HT1080 (cell line): ENCODE measurements at places on chromosomes 2 and 18. TPM values are rescaled to one million over a fixed set of nuclear protein-coding genes. Genes with fewer than 3 reads are reported as not detected.

- DNase-seq, result no peak
Measured at GRCh38 chr2:50727636-50728339, 304.1 kb downstream of the NRXN1 start.

GRCh38 chr2:121897335-121897970 lies 142.0 kb downstream of the TSN start:
- peak; percentile 72 for DNase-seq

DNA sequence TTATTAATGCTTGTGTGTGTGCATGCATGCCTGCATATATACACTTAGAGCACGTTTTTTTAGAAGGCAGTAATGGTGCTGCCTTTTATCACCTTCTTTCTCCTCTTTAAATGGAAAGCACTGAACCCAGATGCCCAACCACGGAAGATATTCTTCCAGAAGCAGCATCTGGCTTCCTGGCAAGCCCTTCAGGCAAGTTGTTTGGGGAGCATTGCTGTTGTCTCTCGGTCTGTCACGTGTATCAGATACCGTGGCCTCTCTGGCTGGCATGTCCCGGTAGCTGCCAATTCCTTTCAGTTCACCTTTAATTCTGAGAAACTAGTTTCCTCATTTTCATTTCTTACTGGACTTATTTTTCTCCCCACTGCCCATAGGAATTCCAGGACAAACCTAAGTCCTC lies 587.8 kb downstream of the ARHGAP15 start:
- no peak for DNase-seq

- DNase-seq, result no peak
Measured at GRCh38 chr2:72583376-72583775, 242.5 kb downstream of the EXOC6B start.

DNA sequence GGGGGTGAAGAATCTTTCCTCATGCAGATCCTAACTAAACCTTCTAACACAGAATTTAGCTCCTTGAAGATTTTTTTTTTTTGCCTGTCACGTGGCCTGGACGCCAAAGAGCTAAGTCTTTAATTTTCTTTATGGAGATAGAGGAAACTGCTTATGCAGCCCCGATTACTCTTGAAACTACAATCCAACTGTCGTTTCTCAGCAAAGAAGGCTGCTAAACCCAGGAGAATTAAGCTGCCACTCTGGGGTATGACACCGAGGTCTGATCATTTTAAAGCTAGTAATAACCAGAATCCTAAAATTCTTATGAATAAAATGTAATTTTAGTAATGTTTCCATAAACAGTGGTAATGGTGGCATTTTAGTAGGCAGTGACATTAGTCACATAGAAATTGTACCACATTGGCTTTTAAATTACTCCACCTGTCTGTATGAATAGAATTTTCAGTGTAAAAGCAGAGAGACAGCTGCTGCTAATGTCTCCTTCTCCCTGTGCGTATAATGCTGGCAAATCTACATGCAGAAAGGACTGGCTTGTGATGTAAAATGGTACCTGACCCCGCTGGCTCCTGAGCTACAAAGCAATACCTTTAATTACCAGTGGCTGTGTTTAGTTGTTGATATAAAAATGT lies 86.5 kb downstream of the MEIS1 start:
- no peak for DNase-seq

DNA sequence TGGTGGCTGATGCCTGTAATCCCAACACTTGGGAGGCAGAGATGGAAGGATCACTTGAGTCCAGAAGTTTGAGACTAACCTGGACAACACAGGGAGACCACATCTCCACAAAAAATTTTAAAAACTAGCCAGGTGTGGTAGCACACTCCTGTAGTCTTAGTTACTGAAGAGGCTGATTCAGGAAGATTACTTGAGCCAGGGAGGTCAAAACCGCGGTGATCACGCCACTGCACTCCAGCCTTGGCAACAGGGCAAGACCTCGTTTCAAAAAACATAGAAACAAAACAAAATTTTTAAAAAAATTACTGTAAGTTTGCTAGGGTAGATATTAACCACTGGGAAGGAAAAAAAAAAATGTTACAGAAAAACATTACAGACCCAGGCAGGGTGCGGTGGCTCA lies 5.8 kb downstream of the ATL2 start:
- DNase-seq, result no peak

DNA sequence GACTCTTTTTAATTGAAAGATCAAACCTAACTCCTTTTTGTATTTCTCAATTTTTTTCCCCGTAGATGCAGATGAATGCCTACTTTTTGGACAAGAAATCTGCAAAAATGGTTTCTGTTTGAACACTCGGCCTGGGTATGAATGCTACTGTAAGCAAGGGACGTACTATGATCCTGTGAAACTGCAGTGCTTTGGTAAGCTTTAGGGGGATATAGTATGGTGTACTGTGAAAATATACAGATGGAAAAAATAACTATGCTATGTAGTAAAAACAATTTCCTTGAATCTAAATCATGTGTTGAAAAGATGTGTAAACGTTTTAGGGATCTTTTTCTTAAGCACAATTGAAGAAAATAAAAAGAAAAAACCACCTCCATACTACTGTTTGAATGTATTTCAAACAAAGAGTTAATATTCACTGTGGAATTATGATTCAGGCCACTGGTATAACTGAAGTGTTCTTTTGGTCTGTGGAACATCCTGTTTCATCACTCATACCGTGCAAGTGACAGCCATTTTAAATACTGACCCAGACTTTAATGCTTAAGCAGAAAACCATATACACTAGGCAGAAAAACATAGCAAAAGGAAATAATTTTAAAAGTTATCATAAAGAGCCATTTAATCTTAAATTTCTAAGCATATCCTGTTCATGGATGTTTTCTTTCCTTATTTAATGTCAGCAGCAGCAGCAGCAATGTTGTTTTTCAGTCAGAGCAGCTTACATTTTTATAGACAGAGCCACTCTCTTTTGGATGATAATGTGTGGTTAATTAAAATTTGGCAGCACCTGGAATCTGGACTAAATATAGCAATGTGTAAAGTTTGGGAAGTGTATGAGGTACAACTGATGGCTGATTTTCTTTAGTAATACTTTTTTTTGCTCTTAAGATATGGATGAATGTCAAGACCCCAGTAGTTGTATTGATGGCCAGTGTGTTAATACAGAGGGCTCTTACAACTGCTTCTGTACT lies 112.8 kb upstream of the RASGRP3 start:
- DNase-seq, result peak; percentile 40

DNA sequence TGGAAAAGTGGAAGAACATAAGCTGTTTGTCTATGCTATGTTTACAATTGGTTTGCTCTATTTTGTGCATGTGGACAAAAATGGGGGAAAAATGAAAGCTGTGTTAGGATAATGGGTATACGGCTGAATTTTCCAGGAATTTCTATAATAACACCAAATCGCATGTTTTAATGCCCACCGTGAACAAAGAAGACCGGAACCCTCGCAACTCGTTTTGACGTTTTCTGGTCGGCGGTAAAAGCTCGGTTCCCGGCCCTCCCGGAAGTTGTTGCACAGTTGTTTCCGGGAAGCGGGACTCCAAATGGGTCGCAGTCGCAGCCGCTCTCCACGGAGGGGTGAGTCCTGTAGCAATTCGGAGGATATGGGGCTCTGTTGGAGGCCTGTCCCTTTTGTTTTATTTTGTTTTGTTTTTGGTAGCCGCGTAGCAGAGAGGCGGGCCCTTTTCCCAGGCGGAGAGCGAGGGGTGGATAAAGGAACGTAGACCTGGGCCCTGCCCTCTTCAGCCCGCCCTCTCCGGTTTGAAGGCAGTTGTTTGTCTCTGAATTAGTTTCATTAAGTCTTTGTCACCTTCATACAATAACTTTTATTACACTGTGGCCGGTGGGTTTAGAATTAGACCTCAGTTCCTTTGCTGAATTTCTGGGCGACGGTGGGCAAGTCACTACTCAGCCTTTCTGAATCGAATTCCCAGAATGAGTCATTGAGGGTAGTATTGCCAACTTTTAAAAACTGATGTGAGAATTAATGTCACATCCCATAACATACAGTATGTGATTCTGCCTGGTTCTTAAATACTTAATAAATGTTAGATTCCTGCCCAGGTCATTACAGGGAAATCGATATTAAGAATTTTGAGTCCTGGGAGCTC lies at the start of gene SNRNP27:
Gene SNRNP27 (plus strand): TSS at position 273 of the 868 bp plus-strand sequence. CDS start 29 bp downstream, at position 302.
- peak; percentile 71 for DNase-seq

- no peak for DNase-seq
Measured at GRCh38 chr18:10284540-10285282, 169.7 kb upstream of the APCDD1 start.

DNA sequence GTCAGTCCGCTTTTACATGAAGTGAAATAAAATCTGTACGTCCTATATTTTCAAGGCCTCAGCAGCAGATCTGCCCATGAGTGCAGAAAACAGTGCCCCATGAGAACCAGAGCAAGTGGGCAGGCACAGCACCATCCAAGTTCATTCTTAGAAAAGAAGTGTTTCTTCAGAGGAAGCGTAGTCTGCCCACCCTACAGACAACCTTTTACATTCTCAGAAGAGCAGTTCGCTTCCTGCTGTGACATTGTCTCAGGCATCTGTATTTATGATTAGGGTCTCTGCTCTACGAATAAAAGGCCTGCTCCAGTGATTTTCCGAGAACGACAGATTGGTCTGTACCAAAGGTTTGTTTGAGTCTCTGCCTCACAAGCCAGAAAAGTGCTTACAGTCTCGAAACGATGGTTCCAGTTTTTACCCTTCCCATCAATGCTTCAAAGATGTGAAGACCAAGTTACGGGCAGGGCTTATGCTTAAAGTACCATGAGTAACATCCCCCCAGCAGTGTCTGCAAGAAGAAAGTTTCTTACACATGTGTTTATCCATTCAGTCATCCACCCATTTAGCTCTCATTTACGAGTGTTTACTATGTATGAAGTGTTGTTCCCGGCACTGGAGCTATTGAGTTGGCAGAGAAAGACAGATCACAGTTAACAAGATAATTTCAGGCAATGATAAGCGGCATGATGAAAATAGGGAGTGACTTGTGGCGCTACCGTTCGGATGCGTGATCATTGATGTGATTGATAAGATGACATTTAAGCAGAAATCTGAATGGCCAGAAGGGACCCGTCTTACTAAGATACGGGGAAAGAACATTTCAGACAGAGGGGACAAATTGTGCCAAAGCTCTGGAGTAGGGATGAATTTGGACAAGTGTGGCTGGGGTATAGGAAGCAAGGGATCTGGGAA lies 31.4 kb upstream of the CTLA4 start:
- DNase-seq, result no peak

DNA sequence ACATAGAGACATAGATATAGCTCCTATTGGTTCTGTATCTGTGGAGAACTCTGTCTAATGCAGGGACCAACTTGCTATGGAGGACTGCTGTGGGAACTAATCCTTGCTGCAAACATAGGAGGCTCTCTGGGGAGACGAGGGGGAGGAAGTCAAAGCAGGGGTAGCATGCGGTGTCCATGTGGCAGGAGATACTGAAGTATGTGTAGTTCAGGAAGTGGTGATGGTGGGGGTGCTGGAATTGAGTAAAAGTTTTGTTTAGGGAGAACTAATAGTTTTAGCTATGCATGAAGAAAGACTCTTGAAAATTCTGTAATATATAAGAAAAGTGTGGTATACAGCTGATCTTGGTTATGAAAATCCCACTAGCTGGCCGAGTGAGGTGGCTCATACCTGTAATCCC lies 62.0 kb downstream of the ANKRD44 start:
- no peak for DNase-seq

- DNase-seq, result no peak
Measured at GRCh38 chr2:77521548-77521891, 656 bp downstream of the LRRTM4 start.

DNA sequence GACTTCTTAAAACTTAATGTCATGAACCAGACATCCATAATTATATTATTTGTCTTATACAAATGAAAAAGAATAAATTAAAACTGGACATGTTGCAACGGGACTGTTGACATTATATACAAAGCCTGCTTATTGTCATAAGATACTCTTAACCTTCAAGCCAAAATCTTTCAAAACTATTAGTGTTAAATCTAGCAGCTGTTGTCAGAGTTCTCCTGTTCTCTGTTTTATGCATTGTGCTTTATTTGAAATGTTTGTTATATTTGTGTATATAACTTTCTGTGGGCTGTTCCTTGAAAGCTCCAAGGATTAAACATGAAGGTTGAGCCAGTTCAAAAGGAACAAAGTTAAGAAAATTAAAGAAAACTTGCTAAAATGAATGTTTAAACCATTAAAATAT lies 335.5 kb upstream of the NT5C1B start:
- DNase-seq, result no peak

GRCh38 chr2:15092691-15093090 lies 460.2 kb downstream of the LRATD1 start:
- peak; percentile 45 for DNase-seq

DNA sequence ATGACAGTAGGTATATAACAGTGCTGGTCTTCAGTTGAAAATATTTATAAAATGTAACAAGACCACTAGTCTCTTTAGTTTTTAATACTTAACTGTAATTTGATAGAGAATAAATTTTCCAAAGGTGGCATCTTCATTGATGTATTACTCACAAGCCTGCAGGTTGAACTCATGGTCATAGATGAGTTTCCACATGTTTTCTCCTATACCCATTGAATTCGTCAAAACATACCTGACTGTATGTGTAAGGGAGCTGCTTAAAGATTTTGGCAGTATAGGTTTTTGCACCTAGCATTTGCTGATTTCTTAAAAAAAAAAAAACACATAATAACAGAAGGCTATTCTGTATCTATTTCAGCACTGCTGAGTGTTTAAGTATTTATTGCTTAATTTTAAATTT lies 112.9 kb downstream of the FMNL2 start:
- no peak for DNase-seq

GRCh38 chr2:65053199-65053598 lies 3.0 kb upstream of the CEP68 start:
- no peak for DNase-seq

DNA sequence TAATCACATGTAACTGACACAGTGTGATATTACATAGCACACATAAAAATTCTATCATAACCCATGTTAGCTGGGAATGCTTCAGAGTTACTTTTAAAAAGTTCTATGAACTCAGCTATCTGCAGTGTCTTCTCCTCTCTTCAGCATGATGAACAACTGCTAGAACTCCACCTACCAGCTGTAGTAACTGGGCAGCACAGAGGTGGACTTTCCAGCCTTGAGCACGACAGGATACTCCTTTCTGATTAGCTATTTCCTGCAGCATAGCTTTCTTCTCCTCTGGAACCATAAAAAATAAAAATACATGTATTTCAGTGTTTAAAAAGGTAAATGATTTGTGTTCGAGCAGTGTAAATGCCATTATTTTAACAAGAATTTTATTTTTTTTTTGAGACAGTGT lies 59.5 kb upstream of the AMMECR1L start:
- DNase-seq, result no peak

DNA sequence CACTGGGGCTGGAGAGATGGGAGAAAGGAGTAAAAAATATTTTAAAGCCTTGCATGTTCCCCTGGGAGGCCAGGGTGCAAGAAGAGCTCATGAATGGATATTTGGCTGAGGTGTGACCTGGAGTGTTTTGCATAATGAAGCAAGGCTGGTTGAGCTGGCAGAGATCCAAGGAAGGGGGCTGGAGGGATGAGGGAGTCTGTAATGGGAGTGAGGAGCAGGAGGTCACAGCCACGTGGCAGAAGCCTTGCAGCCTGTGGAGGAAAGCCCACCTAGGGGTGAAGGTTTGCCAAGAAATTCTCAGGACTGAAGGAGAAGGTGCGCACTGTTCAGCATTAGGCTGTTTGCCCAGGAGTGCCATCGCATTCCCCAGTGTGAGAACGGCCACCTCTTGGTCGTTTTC lies 40.3 kb upstream of the ATP8B1 start:
- no peak for DNase-seq

Gene PCARE
- not detected in 2 replicates for total RNA-seq

Gene FHOD3
- total RNA-seq, result 43.0 and 47.1 TPM in 2 replicates

Gene DSG4
- total RNA-seq, result not detected in 2 replicates

Gene FNDC4
- 0.88 and 1.2 TPM in 2 replicates for total RNA-seq
